ENCODE measurements at places on chromosomes 11 and 22. TPM values are rescaled to one million over a fixed set of nuclear protein-coding genes. Genes with fewer than 3 reads are reported as not detected.

Gene OR5B3
- total RNA-seq, result not detected

Gene TRIM51G
- not detected for total RNA-seq

Gene EHF
- 0.58 TPM for total RNA-seq

Gene CEP164
- 34.6 TPM for total RNA-seq

Gene GRM5
- total RNA-seq, result not detected

Gene KRTAP5-7
- total RNA-seq, result not detected

Gene MMP27
- not detected for total RNA-seq

Gene NRXN2
- 0.55 TPM for total RNA-seq

Gene KRTAP5-2
- total RNA-seq, result not detected

- H3K36me3 ChIP-seq, result no peaks in the 10 kb centered on the region
- H3K4me1 ChIP-seq, result no peaks in the 10 kb centered on the region
- H3K27ac ChIP-seq, result no peak overlapping the region
These were observed 3.4 kb downstream of the SCGB1D4 start for GRCh38 chr11:62295504-62295903.

GRCh38 chr22:29254286-29254660, 13.5 kb downstream of the RHBDD3 start:
- DNase-seq, result no peak
- no peak overlapping the region for H3K4me3 ChIP-seq
- no peak overlapping the region for H3K27ac ChIP-seq

- H3K27me3 ChIP-seq, result peaks cover 12% of the 10 kb centered on the region
- H3K4me3 ChIP-seq, result no peak overlapping the region
- no peak for DNase-seq
- no peaks in the 10 kb centered on the region for H3K36me3 ChIP-seq
- H3K4me1 ChIP-seq, result no peaks in the 10 kb centered on the region
These were observed 710 bp downstream of the TUB start for GRCh38 chr11:8081591-8082250.

GRCh38 chr11:11731311-11732083, 109.7 kb upstream of the GALNT18 start:
- no peaks in the 10 kb centered on the region for H3K36me3 ChIP-seq
- DNase-seq, result no peak
- H3K4me1 ChIP-seq, result no peaks in the 10 kb centered on the region
- no peak overlapping the region for H3K27ac ChIP-seq
- no peaks in the 10 kb centered on the region for H3K27me3 ChIP-seq

DNA sequence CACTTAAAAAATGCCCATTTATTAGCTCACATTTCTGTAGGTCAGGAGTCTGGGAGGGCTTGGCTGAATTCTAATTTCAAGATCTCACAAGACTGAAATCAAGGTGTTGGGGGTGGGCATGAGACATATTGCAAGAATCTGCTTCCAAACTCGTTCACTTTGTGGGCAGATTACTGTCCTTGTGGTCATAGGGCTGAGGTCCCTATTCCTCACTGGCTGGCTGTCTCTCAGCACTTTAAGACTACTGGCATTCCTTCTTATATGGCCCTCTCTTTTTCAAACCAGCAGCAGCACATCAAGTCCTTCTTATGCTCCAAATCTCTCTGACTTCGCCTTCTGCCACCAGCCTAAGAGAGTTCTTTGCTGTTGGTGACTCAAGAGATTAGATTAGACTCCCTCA, 27.8 kb upstream of the MYOD1 start:
- H3K27me3 ChIP-seq, result peaks cover 13% of the 10 kb centered on the region
- DNase-seq, result no peak
- H3K27ac ChIP-seq, result no peak overlapping the region
- no peaks in the 10 kb centered on the region for H3K36me3 ChIP-seq
- no peaks in the 10 kb centered on the region for H3K4me1 ChIP-seq

GRCh38 chr11:116257092-116257491, 515.7 kb downstream of the BUD13 start:
- no peaks in the 10 kb centered on the region for H3K36me3 ChIP-seq
- DNase-seq, result no peak
- no peaks in the 10 kb centered on the region for H3K4me1 ChIP-seq
- H3K27me3 ChIP-seq, result no peaks in the 10 kb centered on the region

DNA sequence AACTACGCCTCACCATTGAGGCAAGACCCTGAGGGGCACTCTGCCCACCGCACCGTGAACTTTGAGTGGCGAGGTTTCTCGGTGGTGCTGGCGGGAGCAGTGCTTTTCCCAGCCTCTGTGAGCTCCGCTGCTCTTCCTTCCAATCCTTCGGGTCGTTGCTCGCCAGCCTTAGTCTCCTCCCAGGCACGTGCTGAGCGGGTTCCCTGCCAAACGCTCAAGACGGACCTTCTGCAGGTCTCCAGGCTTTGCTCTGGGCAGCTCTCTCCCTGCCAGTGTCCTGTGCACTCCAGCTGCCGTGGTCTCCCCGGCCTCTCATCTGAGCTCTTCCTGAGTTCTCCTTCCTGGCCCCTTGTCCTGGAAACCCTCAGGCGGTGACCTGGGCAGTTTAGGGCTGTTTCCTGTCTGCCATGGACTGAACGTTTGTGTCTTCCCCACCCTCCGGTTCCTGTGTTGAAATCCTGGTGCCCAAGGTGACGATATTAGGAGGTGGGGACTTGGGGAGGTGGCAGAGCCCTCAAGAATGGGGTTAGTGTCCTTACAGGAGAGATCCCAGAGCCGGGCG, 11.2 kb upstream of the MUC6 start:
- no peaks in the 10 kb centered on the region for H3K36me3 ChIP-seq
- peaks cover 7% of the 10 kb centered on the region for H3K4me1 ChIP-seq
- H3K27me3 ChIP-seq, result no peaks in the 10 kb centered on the region
- no peak overlapping the region for H3K4me3 ChIP-seq

DNA sequence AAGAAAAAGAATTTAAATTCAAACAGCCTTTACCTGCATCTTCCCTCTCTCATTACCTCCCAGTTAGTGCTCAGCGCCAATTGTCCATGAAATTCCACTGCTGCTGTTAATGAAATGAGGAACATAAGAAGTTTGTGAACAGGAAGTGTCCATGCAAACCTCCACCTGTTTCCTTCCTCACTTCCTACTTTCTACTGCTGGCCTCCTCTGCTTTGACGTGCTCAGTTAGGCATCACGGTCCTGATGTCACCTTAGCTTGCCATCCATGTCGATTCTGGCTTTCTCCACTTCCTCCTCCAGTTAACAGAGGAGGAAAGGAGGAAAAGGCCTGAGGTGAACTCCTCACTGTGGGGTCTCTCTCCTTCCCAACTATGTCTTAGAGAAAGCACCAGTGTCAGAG, 26.9 kb upstream of the HTR3A start:
- no peaks in the 10 kb centered on the region for H3K36me3 ChIP-seq
- no peak for DNase-seq
- no peaks in the 10 kb centered on the region for H3K27me3 ChIP-seq
- no peak overlapping the region for H3K27ac ChIP-seq
- H3K4me1 ChIP-seq, result no peaks in the 10 kb centered on the region
- H3K4me3 ChIP-seq, result no peak overlapping the region

DNA sequence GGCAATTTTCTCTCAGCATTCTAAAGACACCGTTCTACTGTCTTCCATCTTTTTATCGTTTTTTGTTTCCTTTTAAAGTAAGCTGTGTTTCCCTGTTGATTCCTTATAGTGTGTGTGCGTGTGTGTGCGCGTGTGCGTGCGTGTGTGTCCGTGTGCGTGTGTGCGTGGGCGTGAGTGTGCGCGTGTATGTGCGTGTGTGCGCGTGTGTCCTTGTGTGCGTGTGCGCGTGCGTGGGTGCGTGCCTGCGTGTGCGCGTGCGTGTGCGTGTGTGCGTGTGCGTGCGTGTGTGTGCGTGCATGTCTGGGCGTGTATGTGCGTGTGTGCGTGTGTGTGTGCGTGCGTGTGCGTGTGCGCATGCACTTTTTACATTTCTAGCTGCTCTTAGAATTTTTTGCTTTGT, 1033.7 kb downstream of the BRD1 start:
- no peaks in the 10 kb centered on the region for H3K36me3 ChIP-seq
- no peaks in the 10 kb centered on the region for H3K27me3 ChIP-seq
- no peaks in the 10 kb centered on the region for H3K4me1 ChIP-seq
- H3K4me3 ChIP-seq, result no peak overlapping the region
- no peak for DNase-seq

DNA sequence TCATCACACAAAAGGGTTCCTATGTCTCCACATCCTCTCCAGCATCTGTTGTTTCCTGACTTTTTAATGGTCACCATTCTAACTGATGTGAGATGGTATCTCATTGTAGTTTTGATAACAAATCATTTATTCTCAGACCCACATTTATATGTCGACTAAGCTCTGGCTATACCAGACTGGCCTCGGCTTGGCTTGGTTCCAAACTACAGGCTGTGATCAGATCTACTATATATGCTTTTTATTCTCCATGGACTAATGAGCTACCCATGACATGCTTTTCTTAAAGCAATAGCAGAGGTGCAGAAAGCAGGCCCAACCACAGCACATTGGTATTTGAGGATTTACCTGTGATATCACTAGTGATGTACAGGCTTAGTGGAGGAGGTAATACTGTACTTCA, 139.8 kb upstream of the PGR start:
- no peak overlapping the region for H3K4me3 ChIP-seq
- no peak overlapping the region for H3K27ac ChIP-seq
- no peak for DNase-seq
- H3K36me3 ChIP-seq, result no peaks in the 10 kb centered on the region
- no peaks in the 10 kb centered on the region for H3K27me3 ChIP-seq

DNA sequence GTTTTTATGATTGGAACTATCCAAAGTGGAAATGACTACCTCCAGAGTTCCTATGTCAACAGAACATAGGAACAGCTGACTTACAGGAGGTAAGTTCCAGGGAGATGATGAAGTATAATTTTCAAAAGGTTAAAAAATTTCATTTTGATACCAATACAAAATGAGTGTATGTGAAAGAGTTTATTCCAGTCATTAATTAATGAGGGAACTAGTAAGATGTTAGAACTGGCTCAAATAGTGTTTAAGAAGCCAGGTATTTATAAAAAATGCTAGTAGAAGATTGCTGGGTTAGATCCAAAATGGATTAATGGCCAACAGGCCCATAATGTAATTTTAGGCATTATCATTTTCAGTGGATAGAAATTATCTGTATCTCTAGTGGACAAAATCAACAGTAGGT, 227.7 kb upstream of the ZBED5 start:
- H3K36me3 ChIP-seq, result no peaks in the 10 kb centered on the region
- H3K27ac ChIP-seq, result no peak overlapping the region
- no peak overlapping the region for H3K4me3 ChIP-seq
- DNase-seq, result no peak

- no peak overlapping the region for H3K27ac ChIP-seq
- no peaks in the 10 kb centered on the region for H3K4me1 ChIP-seq
- no peak overlapping the region for H3K4me3 ChIP-seq
- no peaks in the 10 kb centered on the region for H3K36me3 ChIP-seq
These were observed 1.5 kb downstream of the HSPB2 start for GRCh38 chr11:111913997-111914396.

Measured in CD8-positive, alpha-beta memory T cell (primary cell).